Psoas muscle (tissue), 8 donors: ENCODE measurements at places on chromosomes 12 and 14.

DNA sequence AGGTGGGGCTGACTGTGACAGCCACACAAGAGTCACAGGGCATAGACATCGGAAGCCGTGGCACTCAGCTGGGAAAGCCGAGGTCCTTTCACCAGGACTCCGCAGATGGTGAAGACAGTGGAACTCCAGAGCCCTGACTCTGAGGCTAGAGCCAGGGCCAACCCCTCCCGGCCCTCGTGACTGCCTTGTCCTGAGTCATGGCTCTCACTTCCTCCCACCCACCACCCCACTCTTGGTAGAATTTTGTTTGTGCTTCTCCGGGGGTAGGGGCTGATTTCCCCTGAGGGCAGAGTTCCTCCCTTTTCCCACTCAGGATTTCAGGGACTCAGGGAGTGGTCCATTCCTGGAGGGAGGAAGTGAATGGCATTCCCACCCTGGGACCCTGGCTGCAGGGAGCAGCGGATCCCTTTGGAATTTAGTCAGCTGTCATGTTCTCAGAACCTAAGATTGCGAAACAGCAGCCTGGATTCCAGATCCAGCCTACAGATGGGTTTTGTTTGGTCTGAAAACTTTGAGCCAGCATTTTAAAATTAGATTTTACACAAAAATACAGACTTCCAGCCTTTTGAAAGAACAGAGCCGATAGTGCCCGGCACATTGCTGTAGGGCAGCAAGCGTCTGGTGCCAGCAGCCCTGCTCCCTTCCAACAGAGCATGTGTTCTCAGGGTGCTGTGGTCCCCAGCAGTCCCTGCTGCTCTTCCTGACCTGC lies 50.7 kb downstream of the TPCN1 start:
- DNase-seq: peak; percentile 88

DNA sequence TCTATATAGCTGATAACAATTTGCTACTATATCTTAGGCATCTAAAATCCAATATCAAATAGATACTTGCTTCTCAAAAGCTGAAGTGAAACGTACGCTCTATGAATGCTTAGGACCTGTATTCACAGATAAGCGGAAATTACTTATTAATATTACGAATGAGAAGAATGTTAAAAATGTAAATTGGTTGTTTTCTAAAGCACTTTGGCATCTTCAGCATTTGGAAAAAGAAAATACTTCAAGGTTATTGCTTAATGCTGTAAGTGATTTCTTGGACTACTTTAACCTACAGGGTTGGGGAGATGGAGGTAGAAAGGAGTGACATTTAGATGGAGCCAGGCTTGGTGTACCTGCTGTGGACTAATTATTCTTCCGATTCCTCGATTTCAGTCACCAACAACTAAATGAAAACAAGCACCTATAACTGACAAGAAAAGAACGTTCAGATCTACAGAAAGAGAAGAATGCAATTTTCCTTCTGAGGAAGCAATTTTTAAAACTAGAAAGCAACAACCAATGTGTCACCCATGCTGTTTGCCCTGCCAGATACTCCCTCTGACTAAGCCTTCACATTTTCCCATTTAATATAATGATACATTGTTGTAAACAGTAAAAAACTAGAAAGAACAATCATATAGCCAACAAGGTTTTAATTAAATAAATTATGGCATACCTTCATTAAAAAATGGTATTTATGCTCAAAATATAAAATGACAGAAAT lies 49.3 kb downstream of the SLC25A21 start:
- no peak for DNase-seq

- DNase-seq: no peak
These were observed 43.7 kb downstream of the DDX11 start for GRCh38 chr12:31117203-31118011.

- no peak for DNase-seq
These were observed 121.1 kb upstream of the SYT10 start for GRCh38 chr12:33560653-33561208.

GRCh38 chr12:74317078-74317601 lies 220.5 kb upstream of the ATXN7L3B start:
- DNase-seq: peak; percentile 36

DNA sequence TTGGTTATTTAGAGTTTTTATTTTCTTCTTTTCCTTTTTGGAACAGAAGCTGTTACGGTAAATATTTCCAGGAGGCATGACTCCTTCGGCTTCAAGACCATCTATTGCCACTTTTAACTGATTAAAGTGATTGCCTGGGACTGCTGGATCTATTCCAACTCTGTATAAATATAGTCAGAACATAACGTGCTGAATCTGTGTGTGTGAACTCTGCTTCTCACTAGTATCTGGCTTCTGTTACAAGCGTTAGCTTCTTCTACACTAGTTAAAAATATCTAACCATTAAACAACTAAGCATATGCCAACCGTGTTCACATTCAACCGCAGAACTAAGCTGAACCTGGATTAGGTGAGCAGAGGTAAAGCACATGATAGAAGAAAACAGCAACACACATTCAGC lies 49.0 kb downstream of the TMTC1 start:
- no peak for DNase-seq

GRCh38 chr12:13843841-13844240 lies 137.6 kb downstream of the GRIN2B start:
- no peak for DNase-seq

DNA sequence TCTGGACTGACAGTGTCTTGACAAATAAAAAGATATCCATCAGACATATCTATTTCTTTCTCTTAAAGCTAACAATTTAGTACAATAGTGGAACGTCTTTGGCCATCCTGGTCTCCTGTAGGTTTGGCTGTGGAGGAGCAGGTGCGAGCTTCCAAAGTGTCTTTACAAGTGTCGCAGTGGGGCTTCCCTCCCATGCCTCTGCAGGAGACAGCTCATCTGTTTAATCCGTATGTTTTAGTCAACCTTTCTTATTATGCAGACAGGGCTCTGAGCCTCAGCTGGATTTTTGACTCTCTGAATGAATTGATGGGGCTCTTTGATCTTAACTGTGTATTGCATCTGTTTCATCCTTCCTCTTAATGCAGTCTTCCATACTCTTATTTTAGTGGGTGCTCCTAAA lies 57.5 kb downstream of the RMST start:
- DNase-seq: no peak

DNA sequence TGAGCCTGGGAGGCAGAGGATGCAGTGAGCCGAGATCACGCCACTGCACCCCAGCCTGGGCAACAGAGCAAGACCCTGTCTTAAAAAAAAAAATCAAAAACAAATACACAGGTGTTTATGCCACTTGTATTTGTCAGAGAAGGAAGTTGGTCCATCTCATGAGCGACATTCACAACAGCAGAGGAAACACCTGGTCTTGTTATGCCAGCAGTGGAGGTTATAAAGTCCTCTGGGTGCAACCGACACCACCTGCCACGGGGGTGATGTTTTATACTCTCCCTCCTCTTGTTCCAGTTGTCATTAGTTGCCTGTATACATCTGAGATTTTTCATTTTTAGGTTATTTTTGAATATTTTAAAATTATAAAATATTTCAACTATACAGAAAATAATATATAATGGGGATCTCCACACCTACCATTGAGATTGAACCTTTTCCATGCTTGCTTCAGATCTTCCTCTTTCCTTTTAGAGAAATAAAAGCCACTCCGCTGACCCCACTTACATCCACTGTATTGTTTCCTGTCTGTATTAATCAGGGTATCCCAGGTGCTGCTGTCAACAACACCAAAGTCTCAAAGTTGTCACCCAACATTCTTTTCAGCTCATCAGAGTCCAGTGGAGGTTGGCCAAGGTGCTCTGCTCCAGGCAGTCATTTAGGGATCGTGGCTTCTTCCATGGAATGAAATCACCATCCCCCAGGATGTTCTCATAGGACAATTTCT lies 65.1 kb downstream of the RNFT2 start:
- DNase-seq: no peak

GRCh38 chr12:34402228-34402898 lies 380.1 kb downstream of the ALG10 start:
- peak; percentile 1 for DNase-seq

GRCh38 chr14:95518045-95518751 lies 1.7 kb upstream of the SYNE3 start:
- DNase-seq: no peak

DNA sequence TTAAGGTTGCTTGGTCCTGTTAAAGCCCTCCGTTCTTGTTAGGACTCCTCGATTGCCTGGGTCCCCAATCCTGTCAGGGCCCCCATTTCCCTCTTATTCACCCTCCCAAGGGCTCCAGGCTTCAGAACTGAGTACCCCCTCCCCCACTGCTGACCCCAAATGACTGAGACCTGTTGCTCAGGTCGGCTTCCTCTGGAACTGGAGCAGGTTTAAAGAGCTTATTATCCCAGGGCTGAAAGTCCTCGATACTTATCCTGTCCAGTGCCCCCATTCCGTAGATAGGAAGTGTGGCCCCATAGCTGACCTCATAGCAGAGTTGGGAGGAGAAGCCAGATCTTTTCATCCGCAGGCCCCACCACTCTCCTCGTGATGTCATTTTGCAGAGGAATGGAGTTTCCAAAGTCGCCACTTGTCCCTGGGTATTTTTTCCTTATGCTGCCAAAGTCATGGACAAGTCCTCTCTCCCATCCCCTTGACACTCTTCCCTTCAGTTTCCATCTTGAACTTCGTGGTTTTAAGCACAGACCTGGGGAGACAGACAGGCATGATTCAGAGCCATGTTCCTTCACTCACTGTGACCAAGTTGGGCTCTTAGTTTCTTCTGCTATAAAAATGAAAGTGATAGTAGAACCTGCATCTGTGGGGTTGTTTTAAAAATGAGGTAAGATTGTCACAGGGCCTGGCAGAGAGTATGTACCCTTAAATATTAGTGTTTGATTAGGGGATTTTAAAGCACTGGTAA lies 1.2 kb downstream of the USP30 start:
- DNase-seq: no peak

- DNase-seq: no peak
These were observed 3.7 kb downstream of the KIF5A start for GRCh38 chr12:57553343-57554202.
